Endothelial cell (in vitro differentiated cells): ENCODE measurements at places on chromosomes 16 and 17.
A peak's percentile ranks its signal among the peaks of the same experiment; 100 is the strongest.

GRCh38 chr17:57440522-57441269, 184.4 kb downstream of the MSI2 start:
- DNase-seq, result peak; percentile 68

GRCh38 chr17:80667462-80668277, 123.0 kb downstream of the RPTOR start:
- DNase-seq, result no peak

DNA sequence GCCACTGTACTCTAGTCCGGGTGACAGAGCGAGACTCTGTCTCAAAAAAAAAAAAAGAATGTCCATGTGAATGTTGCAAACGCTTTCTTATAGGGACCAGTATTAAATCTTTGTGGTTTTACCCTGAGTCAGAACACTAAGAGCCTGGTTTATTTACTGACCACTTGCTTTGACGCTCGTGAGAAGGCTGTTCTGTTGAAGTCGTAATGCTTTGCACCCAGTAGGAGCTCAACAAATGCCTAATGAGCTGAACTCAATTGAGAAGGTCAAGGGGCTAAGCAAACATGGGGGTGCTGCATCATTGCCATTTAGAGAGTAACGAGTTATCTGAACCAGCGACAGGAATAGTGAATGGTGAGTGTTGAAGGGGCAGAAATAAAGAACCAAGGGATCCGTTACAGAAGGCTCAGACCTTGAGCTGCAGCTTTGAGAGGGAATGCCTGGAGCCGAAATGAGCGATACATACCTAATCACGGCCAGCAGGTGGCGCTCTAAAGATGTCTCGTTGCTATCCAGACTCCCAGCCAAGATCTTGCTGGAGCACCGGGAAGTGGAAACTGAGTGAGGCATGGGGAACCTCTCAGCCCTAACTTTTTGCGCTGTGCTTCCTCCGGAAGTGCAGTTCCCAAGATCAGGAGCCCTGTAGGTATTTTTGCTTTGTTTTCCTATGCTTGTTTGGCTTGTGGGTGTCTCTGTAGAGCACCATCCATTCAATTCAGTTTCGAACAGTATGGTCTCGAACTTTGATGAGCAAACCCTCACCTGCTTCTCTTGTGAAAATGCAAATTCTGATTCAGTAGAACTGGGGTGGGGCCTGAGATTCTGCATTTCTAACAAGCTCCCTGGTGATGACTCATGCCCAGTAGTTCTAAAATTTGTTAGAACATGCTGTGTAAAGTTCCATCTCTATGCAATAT, 12.6 kb upstream of the RNF222 start:
- peak; percentile 92 for DNase-seq

- DNase-seq, result no peak
Observed at GRCh38 chr16:50611995-50612848, 64.0 kb downstream of the NKD1 start.

GRCh38 chr16:79328402-79329165, 272.0 kb downstream of the MAF start:
- DNase-seq, result no peak

DNA sequence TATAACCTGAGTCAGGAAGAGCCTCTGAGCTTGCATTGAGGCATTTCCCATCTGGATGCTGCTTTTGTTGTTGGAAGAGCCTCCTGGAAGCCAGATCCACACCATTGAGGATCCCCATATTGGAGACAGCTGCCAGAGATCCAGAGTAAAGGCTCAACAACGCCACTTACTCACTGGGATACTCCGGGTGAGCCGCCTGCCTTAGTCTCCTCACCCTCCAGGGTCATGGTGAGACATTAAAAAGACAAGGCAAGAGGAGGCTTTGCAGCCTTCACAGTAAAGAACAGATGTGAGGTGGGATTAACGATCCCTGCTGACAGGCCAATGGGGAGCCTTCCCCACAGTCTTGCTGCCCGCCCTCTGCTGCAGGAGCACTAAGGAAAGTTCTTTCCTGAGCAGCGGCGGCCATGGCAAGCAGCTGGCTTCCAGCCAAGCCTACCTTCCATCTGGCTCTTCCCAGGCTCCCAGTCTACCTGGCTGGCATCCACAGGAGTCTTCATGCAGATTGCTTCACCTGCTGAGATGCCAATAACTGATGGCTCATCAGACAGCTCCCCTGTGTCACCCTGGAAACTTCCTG, 198.5 kb downstream of the CYLD start:
- DNase-seq, result no peak

DNA sequence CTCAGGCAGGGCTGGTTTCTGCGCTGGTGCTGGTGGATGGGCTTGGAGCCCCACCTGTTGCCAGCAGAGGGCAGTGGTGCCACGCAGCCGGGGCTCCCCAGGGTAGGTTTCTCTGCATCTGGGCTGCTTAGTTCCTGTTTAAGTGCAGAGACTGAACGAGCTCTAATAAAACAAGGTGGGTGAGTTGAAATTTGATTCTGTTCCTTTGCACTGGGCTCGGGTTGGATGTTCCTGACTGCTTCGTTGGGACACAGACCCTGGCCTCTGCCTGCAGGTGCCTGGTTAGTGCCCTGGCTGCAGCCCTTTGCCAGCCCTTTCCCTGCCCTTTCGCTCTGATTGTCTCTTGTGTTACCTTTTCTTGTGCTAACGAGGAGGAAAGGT, 30.0 kb downstream of the TBCD start:
- DNase-seq, result peak; percentile 89
